Stimulated activated CD4-positive, alpha-beta T cell treated with anti-CD3 and anti-CD28 coated beads, Interleukin-2, amount 100 ng/mL, for 48 hours (primary cell): ENCODE measurements at places on chromosomes 6 and 20.

DNA sequence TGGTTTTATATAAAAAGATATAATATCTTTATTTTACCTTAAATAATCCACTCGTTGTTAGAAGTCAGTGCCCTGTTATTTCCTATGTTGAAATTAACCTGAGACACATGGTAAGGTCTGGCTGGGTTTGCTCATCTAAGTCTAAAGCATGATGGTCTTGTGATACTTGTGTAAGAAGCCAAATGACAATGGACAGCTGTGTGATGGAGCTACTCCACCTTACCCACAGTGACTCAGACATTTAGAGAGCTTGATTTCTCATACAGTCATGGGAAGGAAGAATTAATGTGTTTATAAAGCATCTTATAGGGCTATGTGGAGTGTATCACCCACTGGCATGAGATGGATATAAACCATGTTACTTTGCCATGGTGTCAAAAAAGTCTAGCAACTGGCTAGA, 11.7 kb downstream of the CTCFL start:
- DNase-seq, result no peak

DNA sequence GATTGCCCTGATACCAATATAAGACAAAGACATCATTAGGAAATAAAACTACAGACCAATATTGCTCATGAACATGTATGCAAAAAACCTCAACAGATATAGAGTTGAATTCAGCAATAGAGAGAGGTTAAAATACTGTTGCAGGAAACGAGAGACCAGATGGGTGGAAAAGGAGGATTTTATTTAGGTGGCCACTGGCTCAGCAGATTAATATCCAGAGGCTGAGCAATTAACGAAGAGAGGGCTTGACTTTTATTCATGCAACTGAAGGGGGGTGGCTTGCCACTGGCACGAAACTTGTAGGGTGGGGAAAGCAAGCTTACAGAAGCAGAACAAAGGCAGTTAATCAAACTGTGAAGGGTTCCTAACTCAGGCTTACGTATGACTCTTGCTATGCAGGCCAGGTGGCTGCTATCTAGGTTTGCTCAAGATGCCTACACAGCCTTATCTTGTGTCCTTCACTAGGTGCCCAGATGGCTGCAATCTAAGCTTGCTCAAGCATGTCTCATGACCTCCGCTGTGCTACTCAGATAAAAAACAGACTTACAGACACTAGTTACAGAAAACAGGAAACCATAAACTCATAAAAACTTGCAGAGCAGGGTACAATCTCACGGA, 126.4 kb downstream of the MMUT start:
- no peak for DNase-seq

DNA sequence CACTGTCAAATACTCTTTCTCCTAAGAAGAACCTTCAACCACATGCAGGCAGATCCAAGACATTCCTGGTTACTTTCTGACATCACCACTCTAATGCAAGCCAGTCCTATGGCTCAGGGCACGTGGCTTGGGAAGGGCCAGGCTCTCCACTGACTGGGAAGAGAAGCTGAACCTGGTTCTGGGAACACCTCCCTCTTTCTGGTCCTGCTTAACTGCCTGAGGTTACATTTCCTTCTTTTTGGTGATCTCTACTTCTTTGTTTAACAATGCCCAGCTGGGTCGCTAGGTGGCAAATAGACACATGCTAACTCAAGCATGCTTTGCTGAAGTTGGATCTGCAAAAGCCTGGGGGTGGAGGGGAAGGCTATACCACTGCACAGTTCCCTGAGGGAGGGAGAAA, 249.8 kb downstream of the GMDS start:
- no peak for DNase-seq

- no peak for DNase-seq
These were observed 111.8 kb upstream of the SLC35F1 start for GRCh38 chr6:117795234-117795633.

GRCh38 chr6:72621291-72622093, at the start of gene KCNQ5:
Gene KCNQ5, plus strand, starts transcription at chr6:72622064.
- peak; percentile 15 for DNase-seq

GRCh38 chr6:14545496-14545895, 427.9 kb downstream of the CD83 start:
- no peak for DNase-seq

DNA sequence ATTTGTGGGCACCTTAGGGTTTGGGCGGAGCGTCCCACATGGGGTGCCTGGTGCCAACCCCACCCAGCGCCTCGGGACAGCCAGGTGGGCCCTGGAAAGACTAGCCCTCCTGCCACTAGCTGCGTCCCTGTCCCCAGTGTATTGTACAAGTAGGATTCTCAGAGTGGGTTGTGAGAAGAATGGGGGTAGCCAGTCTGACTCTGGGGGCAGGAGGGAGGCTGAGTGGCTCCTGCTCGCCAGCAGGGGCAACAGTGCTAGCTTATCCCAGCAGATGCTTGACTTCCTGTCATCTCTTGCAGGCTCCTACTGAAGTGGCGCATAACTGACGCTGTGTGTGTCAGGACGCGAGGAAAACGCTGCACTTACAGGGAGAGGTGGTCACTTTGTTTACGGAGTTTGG, 9.3 kb downstream of the PSMA7 start:
- no peak for DNase-seq

- no peak for DNase-seq
These were observed 64.9 kb upstream of the PAX1 start for GRCh38 chr20:21640556-21640955.

DNA sequence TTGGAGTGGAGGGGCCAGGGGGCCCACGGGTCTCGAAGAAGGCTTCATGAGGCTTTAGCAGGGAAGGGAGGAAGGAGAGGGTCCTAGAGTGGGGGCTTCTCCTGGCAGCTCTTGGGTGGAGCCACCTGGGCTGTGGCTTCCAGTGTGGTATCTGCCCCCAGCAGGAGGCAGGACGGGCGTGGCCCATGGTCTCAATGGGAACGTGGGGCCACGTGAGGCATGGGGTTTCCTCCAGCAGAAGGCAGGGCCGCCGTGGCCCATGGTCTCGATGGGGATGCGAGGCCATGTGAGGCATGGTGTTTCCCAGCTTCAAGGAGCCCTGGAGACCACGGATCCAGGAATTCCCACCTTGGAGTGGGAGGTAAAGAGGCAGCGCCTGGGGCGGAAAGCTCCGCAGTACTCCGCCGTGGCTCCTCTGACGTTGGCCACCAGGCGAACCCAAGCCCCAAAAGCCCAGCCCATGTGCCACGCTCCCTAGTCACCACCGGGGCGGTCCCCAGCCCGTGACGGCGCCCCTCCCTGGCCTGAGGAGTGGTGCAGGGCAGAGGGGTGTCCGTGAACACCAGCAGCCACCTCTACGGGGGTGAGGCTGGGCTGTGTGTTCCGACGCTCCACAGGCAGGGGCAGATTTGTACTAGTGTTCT, 62.0 kb upstream of the GATA5 start:
- no peak for DNase-seq

DNA sequence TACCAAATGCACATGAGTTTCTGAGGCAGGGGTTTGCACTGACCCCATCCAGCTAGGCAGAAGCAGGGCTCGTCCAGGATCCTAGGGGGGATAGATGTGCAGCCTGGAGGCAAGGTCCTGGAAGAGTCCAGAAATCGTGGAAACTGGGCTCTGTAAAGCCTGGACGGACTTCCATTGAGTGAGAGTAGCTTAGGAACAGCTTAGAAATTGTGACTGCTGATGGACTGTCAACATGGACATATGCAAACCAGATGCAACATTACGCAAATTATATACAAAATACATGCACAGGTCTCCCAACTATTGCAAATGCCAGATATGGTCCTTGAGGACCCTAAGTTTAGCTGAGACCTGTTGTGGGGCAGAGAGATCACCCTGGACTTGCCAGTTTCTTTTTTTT, 4.8 kb upstream of the EMILIN3 start:
- DNase-seq, result no peak

- DNase-seq, result no peak
These were observed 713 bp downstream of the WFDC9 start for GRCh38 chr20:45630371-45630770.

DNA sequence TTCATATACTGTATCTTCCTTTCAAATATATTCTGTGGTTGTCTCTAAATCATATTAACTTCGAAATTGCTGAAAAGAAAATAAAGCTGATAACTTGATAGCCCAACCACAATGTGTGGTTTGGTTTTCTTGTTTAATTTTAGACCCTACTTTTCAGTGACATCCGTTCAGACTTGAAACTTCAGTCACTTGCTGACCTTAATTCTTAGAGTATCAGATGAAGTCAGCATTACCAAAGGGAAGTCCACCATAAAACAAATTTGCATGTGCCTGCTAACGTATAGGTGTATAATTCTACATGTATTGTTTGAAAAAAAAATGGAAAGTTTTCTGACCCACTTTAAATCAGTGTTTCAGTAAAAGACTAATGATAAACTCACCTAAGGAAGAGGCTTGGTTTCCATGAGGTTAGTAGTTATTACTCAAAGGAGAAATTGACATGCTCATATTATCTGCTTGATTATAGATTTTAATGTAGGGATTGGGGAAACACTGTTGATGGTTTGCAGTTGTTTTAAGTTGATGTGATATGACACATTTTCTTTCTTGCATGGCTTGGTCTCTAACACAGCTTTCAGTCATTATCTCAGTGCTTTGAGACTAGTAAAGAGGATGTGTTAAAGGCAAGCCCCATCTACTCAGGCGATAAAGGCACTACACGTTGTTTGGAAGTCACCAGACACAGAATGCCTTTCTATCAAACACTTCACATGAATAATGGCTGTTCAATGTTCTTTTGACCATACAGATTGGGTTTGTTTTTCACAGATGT, 5.2 kb upstream of the IL17A start:
- DNase-seq, result no peak

DNA sequence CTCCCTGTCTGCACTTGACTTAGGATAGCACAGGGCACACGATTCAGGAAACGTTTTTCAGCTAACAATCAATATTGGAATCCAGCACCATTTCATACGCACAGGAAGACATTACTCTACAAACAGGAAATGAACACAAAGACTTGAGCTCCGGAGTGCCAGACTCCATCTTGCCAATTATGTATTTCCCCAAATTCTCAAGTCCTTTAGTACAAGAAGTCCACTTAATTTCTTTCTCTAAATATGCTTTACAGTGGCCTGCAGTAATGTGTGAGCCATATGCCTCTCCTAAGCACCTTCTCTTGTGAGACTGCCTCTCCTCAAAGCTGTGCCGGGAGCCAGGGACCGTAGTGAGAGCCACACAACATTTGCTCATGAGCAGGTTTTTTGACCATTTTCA, 168.2 kb downstream of the THBS2 start:
- DNase-seq, result no peak

- DNase-seq, result no peak
These were observed 4.5 kb upstream of the ALDH8A1 start for GRCh38 chr6:134954272-134955000.

DNA sequence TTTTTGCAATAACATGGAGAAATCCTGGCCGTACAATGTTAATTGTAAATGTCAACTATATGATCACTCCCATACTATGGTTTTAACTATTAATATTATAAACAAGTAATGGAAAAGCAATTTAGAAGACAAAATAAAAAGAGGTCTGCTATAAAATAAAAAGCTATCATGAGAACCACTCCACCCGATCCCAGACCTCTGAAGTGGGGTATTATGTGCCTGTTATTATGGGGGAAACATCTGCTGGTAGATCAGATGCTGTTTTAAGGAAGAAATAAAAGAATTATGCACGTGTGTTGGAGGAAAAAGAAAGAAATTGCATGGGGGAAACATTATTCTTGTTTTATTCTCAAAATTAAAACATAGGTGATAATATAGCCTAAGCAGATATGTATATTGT, 615.7 kb upstream of the ARID1B start:
- DNase-seq, result no peak

DNA sequence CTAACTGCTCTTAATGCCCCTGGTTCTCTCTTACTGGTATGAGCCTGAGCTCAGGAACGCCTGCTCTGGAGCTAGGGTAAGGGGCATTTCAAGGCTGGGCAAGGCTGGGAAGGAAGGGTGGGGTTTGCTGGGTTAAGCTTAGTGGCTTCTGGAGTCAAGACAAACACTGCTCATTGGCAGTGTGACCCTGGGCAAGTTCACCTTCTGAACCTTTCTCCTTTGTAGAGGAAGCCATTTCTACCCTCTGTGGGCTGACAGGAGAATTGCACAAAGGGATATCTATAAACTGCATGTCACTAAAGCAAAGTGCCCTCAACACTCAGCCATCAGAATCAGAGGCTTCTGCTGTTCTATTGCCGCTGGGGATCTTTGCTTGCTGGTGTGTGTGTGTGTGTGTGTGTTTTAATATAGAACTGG, 20.3 kb upstream of the LRRN4 start:
- no peak for DNase-seq

DNA sequence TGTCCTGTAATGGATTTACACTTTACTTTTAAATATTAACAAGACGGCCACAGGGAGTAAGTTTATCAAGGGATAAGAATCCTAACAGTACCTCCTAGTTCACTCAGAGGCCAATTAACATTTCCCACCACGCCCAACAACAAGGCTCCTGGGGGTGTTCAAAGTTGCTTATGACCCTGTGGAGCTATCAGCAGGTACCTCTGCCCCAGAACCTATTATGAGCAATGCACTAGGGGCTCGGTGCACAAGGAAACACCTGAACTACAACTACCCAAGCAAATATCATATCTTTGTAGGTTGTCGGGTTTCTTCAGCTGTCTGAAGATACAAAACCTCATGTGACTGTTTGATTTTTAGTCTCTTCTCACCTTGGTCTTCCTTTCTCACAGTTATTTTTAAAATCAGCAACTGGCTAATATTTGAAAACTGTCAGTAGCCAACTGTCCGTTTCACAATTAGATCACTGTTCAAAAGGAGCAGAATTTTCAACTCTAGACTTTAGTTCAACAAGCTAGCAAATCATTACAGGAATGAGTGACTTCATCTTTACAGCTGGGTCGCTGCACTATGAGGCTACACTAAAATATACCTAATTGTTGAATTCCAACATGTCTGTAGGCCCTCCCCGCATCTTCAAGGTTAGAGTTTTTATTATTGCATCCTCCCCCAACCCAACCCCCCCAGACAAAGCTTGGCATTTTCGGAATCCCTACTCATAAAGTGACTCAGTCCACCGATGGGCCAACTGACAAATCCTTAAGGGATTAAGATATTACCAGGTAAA, 38.1 kb downstream of the B4GALT5 start:
- no peak for DNase-seq

DNA sequence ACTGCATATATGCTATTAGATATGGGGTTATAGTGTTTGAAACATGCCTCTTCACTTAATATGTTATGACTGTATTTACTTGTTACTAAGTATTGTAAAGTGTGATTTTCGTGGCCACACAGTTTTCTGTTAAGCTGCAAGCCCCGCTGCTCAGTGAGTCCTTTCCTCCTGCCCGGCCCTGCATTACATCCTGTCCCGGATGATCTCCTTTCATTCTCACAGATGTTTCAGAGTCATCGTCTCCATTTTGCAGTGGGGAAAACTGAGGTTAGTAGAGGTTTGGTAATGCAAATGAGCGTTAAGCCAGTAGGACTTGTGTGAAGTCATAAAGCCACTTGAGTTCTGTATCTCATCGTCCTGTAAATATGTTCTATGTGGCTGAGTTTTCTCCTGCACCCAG, 155.5 kb downstream of the CFAP61 start:
- no peak for DNase-seq

GRCh38 chr6:33878562-33878961, 74.8 kb upstream of the MLN start:
- no peak for DNase-seq

GRCh38 chr20:23608251-23608846, 2.6 kb upstream of the CST9 start:
- DNase-seq, result no peak
